ENCODE measurements at places on chromosomes 12 and 14. TPM values are rescaled to one million over a fixed set of nuclear protein-coding genes. Genes with fewer than 3 reads are reported as not detected.

GRCh38 chr12:93115646-93116045, 186.6 kb upstream of the EEA1 start:
- H3K27ac ChIP-seq, result no peak overlapping the region
- no peak for DNase-seq
- no peaks in the 10 kb centered on the region for H3K36me3 ChIP-seq
- no peak overlapping the region for H3K4me3 ChIP-seq
- H3K27me3 ChIP-seq, result no peaks in the 10 kb centered on the region

GRCh38 chr12:6700646-6701051, at the start of gene PIANP:
PIANP (minus strand) TSS chr12:6700815; CDS start chr12:6698061, 2,754 bp downstream.
- H3K27me3 ChIP-seq, result no peaks in the 10 kb centered on the region
- peak within 1 kb of the TSS; percentile 62 for H3K4me3 ChIP-seq
- DNase-seq, result peak; percentile 38
- H3K27ac ChIP-seq, result peak within 1 kb of the TSS; percentile 25
- no peaks in the 10 kb centered on the region for H3K36me3 ChIP-seq

DNA sequence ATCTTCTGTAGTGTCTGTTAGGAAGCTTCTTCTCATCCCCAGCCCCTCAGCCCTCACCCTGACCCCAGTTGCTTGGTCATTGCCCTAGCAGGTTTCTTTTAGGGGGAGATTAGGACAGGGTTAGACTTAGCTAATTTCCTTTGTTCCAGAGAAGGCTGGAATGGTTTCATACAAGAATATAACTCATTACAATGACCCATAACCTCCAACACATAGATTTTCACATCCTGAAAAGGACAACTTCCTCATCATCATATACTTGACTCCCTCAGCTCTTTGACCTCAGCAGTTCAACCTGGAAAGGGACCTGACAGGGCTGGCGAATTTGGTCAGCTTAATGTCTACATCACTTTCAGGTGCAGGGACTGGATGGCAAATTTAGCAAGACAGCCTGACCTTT, 8.0 kb upstream of the BHLHE41 start:
- no peak for DNase-seq
- no peak overlapping the region for H3K4me3 ChIP-seq
- no peak overlapping the region for H3K27ac ChIP-seq
- no peaks in the 10 kb centered on the region for H3K36me3 ChIP-seq

- no peak overlapping the region for H3K4me3 ChIP-seq
- no peaks in the 10 kb centered on the region for H3K27me3 ChIP-seq
- DNase-seq, result no peak
- no peak overlapping the region for H3K27ac ChIP-seq
- H3K36me3 ChIP-seq, result no peaks in the 10 kb centered on the region
- no peaks in the 10 kb centered on the region for H3K4me1 ChIP-seq
These were observed 21.0 kb downstream of the FGD4 start for GRCh38 chr12:32420356-32420755.

DNA sequence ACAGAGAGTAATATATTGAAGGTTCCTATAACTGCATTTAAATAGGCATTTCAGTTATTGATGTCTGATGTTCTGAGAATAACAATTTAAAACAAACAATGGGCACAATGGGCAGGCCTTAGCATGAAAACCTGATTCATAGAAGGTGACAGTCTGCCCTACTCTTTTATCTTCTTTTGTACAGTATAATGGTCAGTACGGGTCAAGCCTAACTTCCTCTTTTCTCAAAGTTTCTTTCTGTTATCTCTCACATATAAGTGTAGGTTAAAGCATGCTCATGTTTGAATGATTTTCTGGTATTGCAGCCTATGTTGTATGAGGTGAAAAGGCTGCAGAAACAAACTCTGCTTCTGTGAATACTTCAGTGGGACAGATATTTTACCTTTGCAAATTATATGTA, 14.2 kb downstream of the FKBP3 start:
- DNase-seq, result no peak
- H3K36me3 ChIP-seq, result peaks cover 4% of the 10 kb centered on the region
- no peak overlapping the region for H3K4me3 ChIP-seq
- no peaks in the 10 kb centered on the region for H3K4me1 ChIP-seq

DNA sequence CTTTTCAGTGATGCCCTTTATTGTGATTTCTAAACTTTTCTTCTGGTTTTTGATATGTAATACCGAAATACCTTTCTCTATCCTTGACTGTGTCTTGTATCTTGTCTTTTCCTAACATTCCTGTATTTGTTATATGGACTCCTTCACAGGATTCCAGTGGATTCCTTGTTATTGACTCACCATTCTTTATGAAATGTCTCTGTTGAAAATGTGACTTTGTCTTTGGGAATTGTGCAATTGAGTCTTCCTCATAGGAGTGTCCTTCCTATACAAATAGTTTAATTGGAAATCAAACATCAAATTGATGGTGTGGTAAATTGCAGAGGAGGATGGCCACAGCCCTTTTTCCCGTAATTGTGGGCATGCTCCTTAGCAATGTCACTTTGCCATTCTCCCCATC, 296.6 kb upstream of the KITLG start:
- no peaks in the 10 kb centered on the region for H3K4me1 ChIP-seq
- H3K4me3 ChIP-seq, result no peak overlapping the region
- H3K27me3 ChIP-seq, result no peaks in the 10 kb centered on the region
- H3K27ac ChIP-seq, result no peak overlapping the region

GRCh38 chr12:53205747-53206419, 1.2 kb downstream of the ITGB7 start:
- DNase-seq, result no peak
- H3K27ac ChIP-seq, result peak overlapping the region; percentile 85
- no peaks in the 10 kb centered on the region for H3K36me3 ChIP-seq

DNA sequence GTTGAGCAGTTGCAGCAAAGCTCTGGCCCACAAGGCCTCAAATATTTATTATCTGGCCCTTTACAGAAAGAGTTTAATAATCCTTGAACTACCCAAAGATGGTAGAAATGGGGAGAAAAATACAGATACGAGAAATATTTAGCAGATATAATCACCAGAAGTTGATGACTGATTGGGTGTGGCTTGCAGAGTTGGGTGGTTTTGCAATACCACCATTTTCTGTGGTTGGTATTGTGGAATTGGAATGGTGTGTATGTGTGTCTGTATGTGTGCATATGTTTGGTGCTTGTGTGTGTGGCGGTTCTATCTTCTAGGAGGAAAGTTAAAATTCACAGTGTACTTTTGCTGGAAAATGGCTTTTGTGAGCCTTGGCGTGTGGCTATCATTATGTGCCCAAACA, 85.4 kb upstream of the MANSC4 start:
- no peaks in the 10 kb centered on the region for H3K4me1 ChIP-seq
- no peak overlapping the region for H3K4me3 ChIP-seq
- no peak overlapping the region for H3K27ac ChIP-seq
- H3K36me3 ChIP-seq, result no peaks in the 10 kb centered on the region

DNA sequence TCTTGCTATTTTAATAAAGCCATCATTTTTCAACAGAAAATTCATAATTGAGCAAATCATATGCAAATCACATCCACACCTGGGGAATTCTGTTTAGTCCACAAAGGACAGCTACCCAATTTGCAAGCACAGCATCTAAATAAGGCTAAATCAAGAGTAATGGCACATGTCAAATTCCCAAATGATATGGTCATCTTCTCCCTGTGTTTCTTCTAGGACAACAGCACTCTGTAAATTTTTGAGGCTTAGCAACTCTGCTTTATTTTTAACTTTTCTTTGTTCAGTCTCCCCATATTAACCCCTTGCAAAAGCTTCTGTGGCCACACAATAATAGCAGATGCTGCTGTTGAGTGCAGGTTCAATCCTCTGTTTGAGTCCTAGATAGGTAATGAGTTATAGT, 155.6 kb upstream of the DAAM1 start:
- H3K36me3 ChIP-seq, result no peaks in the 10 kb centered on the region
- H3K4me3 ChIP-seq, result no peak overlapping the region
- no peaks in the 10 kb centered on the region for H3K27me3 ChIP-seq
- H3K27ac ChIP-seq, result no peak overlapping the region
- no peaks in the 10 kb centered on the region for H3K4me1 ChIP-seq
- DNase-seq, result no peak

DNA sequence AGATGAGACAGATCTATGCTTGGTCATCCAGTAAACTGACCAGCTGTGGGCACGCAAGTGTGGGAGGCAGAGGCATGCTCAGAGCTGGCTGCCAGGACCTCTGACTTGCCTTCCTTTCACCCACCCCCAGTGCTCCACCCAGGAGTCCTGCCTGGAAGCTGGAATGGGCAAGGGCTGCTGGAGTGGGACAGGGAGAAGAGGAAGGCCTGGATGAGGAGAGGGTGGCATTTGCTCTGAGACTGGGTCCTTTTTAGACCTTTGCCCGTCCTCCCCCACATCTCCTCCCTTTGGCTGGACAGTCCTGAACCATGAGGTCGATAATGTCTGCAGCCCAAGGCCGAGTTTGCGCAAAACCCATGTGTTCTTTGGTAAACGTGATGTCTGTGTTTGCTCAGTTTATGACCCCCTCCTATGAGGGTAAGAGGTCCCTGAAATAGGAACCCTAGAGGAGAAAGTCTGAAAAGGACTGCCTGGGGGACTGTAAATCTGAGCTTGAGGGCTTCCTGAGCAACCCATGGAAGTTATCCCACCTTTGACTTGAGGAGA, 3.8 kb upstream of the INHBE start:
- no peaks in the 10 kb centered on the region for H3K27me3 ChIP-seq
- no peaks in the 10 kb centered on the region for H3K4me1 ChIP-seq
- H3K36me3 ChIP-seq, result no peaks in the 10 kb centered on the region

GRCh38 chr14:64815257-64815656, 64.5 kb downstream of the SPTB start:
- H3K36me3 ChIP-seq, result no peaks in the 10 kb centered on the region
- DNase-seq, result no peak
- no peaks in the 10 kb centered on the region for H3K4me1 ChIP-seq
- H3K27ac ChIP-seq, result no peak overlapping the region

DNA sequence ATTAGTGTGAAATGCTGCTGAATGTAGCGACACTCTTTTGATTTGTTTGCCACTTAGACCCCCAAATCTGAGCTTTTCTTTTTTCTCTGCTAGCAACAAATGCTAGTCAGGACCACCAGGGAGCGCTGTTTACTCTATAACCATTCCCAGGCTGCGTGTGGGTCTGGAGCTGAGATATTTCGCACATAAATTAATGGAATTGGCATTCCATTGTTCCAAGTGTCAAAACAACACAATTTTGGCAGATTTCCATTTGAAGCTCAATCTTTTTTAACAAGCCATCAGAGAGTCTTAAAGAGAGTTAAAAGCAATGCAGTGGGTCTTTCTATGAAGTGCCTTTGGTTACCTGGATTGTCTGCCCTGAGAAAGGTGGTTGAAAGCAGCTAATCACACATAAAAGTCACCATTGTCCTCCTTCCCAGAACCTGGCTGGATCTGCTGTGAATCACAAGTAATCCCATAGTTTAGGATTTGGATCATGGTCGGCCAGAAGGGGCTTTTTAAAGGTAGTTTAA, 7.4 kb upstream of the TMEM132C start:
- H3K4me3 ChIP-seq, result no peak overlapping the region
- H3K4me1 ChIP-seq, result no peaks in the 10 kb centered on the region
- H3K27ac ChIP-seq, result no peak overlapping the region
- DNase-seq, result no peak

GRCh38 chr12:32568228-32568627, 110.9 kb upstream of the DNM1L start:
- no peaks in the 10 kb centered on the region for H3K27me3 ChIP-seq
- no peak overlapping the region for H3K4me3 ChIP-seq
- no peak overlapping the region for H3K27ac ChIP-seq

GRCh38 chr14:65496178-65496993, 83.9 kb downstream of the FUT8 start:
- no peak overlapping the region for H3K4me3 ChIP-seq
- DNase-seq, result no peak
- H3K27me3 ChIP-seq, result no peaks in the 10 kb centered on the region
- H3K36me3 ChIP-seq, result no peaks in the 10 kb centered on the region

- H3K27ac ChIP-seq, result no peak overlapping the region
- no peak for DNase-seq
- H3K27me3 ChIP-seq, result no peaks in the 10 kb centered on the region
- no peak overlapping the region for H3K4me3 ChIP-seq
- no peaks in the 10 kb centered on the region for H3K36me3 ChIP-seq
These were observed 190.5 kb downstream of the BMP4 start for GRCh38 chr14:53766106-53766505.

KRT83 gene
- not detected for total RNA-seq

GOLGA3 gene
- total RNA-seq, result 65.7 TPM

PAX9 gene
- not detected for total RNA-seq

TSPAN19 gene
- not detected for total RNA-seq

RTL1 gene
- not detected for total RNA-seq

GSKIP gene
- total RNA-seq, result 17.7 TPM

SMCO2 gene
- not detected for total RNA-seq

LPAR5 gene
- 3.3 TPM for total RNA-seq

DPPA3 gene
- total RNA-seq, result not detected

CLEC2A gene
- not detected for total RNA-seq

TC2N gene
- 246 TPM for total RNA-seq

SCNN1A gene
- total RNA-seq, result 0.22 TPM

Measured in naive thymus-derived CD4-positive, alpha-beta T cell (primary cell).